NCI-H774 (cell line): ENCODE measurements at places on chromosomes 7 and 10.

GRCh38 chr7:31782411-31782991 is 95.5 kb downstream of the PPP1R17 start:
- DNase-seq: peak; percentile 41

GRCh38 chr7:48112401-48113165 is 23.5 kb downstream of the UPP1 start:
- DNase-seq: no peak

GRCh38 chr7:92695308-92696261 is 105.4 kb upstream of the FAM133B start:
- DNase-seq: no peak

GRCh38 chr10:52623761-52624160 is 148.8 kb downstream of the MBL2 start:
- DNase-seq: no peak

GRCh38 chr7:9106747-9107146 is 673.3 kb downstream of the NXPH1 start:
- DNase-seq: no peak

DNA sequence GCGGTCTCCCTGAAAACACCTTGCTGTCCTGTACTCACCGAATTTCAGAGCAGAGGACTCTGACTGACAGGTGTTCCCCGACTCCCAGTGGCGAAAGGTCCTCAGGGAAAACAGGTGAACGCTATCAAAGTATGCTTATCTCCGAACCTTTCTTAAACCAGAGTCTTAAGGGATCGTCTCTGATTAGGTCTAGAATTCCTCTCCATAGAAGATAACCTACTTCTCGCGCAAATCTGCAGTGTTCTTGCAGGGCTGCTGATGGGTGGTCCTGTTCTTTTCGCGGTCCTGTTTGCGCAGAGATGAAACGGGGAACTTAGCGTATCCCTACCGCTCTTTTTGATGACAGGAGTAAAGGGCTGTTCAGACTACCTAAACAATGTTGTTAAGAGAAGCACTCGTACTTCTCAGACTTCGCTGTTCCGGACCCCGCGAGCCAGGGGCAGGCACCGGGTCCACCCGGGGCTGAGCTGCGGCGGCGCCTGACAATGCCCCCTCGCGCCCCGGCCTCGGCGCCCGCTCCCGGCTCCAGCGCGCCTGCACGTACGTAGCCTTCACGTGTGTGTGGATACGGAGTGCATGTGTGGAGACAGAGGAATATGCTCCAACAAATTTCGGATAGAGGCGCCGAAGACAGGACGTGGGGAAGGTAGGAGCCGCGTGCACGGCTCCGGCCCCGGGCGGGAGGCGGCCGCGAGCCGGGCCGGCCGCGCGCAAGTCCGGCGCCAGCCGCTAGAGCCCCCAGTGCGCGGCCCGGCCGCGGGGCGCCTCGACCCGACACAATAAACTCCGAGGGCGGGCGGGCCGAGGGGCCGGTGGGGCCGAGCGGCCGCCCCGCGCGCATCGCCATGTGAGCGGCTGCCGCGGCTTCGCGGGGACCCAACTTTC is 766 bp upstream of the ZMYND11 start:
- DNase-seq: peak; percentile 14

DNA sequence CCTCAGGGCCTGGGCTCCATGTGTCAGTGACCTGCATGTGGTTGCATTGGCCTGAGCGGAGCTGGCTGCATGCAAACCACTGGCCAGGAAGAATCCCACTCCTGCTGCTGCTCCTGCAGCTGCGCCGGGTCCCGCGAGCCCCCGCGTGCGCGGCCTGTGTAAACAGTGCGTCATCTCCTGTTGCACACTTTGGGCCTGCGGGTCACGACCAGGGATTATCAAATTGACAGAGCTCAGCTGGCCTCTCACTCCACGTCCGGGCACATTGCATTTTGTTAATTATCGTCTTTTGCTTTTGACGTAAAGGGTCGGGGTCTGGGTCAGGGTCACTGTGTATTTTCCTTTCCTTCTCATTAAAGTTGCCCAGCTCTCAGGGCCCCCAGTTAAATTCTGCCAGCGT is 132.6 kb downstream of the RGS10 start:
- DNase-seq: no peak

- no peak for DNase-seq
These were observed 5.1 kb upstream of the PIP4K2A start for GRCh38 chr10:22719406-22720042.

DNA sequence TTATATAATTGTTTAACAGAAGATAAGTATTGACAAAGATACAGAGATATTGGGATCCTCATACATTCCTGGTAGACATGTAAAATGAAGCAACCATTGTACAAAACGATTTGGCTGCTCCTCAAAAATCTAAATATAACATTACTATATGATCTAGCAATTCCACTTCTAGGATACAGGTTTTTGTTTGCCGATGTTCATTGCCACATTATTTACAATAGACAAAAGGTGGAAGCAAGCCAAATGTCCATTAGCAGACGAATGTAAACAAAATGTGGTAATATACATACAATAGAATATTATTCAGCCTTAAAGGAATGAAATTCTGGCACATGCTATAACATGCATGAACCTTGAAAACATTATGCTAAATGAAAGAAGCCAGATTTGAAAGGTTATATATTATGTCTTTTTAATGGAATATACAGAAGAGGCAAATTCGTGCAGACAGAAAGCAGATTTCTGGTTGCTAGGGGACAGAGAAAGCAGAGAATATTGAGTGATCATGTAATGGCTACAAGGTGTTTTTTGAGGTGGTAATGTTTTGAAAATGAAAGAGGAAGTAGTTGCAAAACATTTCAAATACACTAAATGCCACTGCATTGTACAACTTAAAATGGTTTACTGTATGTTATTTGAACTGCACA is 44.9 kb downstream of the POLR1F start:
- peak; percentile 55 for DNase-seq

DNA sequence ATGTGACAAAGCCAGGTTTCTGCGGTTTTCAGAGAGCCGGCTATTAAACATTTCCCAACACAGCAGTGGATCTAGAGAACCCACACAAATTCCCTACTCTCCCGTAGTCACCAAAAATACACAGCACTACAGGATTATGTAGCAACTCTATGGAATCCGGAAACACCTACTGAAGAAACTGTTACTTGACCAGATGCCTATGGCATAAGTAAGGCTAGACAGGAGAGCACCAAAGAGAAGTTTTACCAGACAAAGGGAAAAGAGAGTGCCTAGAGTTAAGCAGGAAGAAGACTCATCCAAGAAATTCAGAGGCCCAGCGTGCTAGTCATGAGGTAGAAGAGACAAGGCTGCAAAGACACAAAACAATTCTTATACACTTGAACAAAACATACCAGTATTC is 321.1 kb downstream of the PARD3 start:
- no peak for DNase-seq

- DNase-seq: no peak
These were observed 85.5 kb downstream of the CUX1 start for GRCh38 chr7:101902680-101903514.

DNA sequence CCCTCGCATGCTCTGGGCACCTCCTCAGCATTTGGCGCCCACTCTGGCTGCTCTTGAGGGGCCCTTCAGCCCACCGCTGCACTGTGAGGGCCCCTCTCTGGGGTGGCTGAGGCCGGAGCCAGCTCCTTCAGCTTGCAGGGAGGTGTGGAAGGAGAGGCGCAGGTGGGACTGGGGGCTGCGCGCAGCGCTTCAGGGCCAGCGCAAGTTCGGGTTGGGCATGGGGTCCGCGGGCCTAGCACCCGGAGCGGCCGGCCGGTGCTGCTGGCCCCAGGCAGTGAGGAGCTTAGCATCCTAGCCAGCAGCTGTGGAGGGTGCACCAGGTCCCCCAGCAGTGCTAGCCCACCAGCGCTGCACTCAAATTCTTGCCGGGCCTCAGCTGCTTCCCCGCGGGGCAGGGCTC is 305.6 kb upstream of the ANKRD30A start:
- no peak for DNase-seq

DNA sequence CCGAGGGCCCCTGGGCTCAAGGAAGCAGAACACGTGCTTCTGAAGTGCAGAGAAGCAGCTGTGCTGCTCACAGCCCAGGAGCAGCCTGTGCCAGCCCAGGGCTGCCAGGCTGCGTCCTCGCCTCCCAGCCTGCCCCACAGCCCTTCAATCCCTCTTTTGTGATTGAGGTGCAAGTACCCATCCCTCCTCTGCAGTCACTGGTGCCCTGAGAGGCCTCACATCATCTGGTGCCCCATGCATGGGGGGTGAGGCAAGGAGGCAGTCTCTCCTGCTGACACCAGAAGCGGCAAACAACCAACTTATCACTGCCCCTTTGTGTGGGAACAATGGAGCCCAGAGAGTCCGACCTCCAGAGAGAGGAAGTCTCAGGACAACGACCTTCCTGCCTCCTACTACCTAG is 49.8 kb upstream of the FGFR2 start:
- no peak for DNase-seq

DNA sequence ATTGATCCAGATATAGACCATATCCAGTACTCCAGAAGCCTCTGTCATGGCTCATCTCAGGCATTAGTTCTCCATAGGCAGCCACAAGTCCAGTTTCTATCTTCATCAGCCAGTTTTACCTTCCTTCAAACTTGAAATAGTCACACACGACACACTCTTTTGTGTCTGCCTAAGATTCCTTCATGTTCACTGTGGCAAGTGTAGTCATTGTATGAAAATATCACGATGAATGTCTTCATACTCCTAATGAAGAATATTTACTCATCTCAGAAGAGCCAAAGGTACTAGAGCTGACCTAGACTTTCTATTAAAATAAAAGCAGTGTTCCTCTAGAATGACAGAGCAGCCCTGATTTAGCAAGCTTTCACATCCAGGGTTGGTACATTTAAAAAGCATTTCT is 230.7 kb downstream of the SNX13 start:
- no peak for DNase-seq

- DNase-seq: no peak
These were observed 220.3 kb downstream of the RPS24 start for GRCh38 chr10:78254013-78254412.

DNA sequence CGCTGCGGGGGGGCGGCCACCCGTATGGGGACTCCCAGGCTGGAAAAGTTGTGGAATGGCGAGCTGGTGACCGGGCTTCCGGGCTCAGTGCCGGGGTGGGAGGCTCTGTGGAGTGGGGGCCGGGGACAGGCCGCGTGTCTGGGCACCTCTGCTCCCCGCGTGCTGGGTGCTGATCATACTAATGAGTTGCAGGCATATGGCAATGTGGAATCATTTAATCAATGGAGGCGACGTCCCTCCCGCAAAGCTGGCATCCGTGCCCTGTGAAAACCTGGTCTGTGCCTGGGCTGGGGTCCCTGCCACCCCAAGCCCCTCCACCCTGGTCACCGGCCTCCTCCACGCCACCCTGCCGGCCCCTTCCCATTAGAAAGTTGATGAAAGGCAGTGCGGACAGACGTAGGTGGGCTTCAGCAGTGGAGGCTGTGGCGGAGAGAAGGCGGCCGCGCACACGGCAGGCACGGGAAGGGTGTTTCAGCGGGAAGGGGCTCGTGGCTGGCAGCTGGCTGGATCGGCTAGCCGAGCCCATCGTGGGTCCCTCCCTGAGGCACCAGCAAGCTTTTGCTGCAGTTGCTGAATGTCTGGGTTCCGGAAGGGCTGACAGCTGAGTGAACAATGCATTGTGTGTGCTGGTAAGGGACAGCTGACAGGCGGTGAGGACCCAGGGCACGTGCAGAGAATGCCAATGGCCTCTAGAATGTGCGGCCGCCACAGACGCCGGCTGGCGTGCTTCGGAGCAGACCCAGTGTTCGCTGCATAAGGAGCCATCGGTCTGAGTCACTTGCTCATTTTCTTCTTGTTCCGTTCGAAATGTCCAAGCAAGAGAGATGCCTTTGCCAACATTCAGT is 1.5 kb downstream of the ADGRA1 start:
- no peak for DNase-seq

DNA sequence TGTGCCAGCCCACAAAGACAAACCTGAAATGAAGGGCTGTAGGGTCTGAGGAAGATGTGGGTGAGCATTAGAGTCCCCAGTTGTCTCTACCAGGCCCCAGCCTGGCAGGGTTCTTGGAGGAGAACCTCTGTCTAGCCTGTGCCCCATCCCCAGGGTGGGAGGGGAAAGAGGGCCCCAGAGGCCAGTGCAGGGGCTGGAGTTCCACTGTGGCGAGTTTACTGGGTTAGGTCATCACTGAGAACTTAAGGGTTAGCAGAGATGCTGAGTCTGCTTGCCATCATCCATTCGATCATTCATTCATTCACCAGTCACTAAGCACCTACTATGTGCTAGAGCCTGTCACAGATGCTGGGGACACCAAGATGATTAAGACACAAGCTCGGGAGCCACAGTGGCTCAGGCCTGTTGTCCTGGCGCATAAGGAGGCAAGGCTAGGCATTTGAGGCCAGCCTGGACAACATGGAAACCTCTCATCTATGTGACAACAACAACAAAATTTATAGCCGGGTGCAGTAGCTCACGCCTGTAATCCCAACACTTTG is 2.6 kb downstream of the ANKRD2 start:
- no peak for DNase-seq

DNA sequence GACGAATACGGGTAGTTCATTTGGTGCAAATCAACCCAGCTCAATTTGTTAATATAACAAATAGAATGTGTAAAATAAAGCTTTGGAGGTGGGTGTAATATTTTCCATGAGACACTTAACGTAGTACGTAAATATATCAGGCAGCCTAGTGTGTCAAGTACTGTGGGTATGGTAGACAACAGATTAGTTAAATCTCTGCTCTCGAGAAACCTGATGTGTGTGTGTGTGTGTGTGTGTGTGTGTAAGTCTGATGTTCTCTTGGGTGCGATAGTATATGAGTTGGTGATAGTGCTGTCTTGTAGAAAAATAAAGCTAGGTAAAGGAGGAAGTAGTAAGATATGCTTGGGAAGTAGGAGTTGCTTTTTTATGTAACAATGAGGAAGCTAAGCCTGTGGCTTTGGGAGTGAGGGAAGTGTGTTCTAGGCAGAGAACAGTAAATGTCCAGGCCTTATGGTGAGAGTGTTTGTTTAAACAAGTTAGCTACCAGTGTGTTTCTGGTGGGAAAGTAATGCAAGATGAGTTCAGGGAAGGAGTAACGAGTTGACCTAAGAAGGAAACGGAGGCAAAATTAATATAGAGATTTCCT is 26.1 kb downstream of the WAC start:
- no peak for DNase-seq

GRCh38 chr10:103513380-103514060 is 20.0 kb downstream of the NEURL1 start:
- DNase-seq: no peak
